Glomerular endothelial cell (primary cell): ENCODE measurements at places on chromosomes 1 and 21. TPM values are rescaled to one million over a fixed set of nuclear protein-coding genes. Genes with fewer than 3 reads are reported as not detected.

PADI1 gene
- total RNA-seq: 0.18 and 0.58 TPM in 2 replicates

PALMD gene
- 83.9 and 122 TPM in 2 replicates for total RNA-seq

OVAAL gene
- 0.24 TPM in 1 of 2 replicates, not detected in the other for total RNA-seq

PDC gene
- not detected in 2 replicates for total RNA-seq

PKP1 gene
- total RNA-seq: 0.15 and 0.47 TPM in 2 replicates

BGLAP gene
- not detected in 2 replicates for total RNA-seq

AADACL4 gene
- not detected in 2 replicates for total RNA-seq

TDRD5 gene
- not detected in 2 replicates for total RNA-seq

RGS1 gene
- total RNA-seq: not detected in 2 replicates

KRTAP21-2 gene
- not detected in 2 replicates for total RNA-seq

DMRTA2 gene
- not detected in 2 replicates for total RNA-seq

NPR1 gene
- total RNA-seq: 4.2 and 13.0 TPM in 2 replicates

ALDH4A1 gene
- 14.8 and 28.0 TPM in 2 replicates for total RNA-seq

GJA8 gene
- not detected in 2 replicates for total RNA-seq

LCE1D gene
- not detected in 2 replicates for total RNA-seq

PTGFRN gene
- total RNA-seq: 86.9 and 92.3 TPM in 2 replicates

WNT4 gene
- 0.10 and 0.29 TPM in 2 replicates for total RNA-seq
